ENCODE measurements at places on chromosomes 13 and 19. TPM values are rescaled to one million over a fixed set of nuclear protein-coding genes. Genes with fewer than 3 reads are reported as not detected.

DNA sequence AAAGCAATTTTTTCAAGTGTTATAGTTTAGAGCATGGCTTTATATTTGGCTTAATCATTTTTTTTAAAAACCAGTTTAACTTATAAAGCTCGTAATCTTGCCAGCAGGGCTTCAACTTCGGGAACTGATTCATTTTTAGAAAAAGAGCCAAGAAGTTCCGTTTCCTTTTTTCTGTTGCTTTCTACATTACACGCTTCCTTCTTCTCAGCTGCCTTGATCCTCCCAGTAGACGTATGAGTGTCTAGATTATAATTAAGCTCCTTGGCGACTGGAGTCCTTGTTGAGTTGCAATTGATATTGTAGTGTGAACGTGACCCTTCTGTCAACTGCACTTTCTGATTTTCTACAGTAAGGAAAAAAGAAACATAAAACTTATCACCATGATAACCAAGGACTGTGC, 497.2 kb downstream of the DIAPH3 start:
- no peak for DNase-seq

- DNase-seq: no peak
Observed at GRCh38 chr13:30125422-30126073, 181.8 kb downstream of the KATNAL1 start.

- no peak for DNase-seq
Observed at GRCh38 chr13:50382511-50382910, 367.3 kb downstream of the KCNRG start.

GRCh38 chr19:8046569-8047165, 5.9 kb upstream of the CCL25 start:
- no peak for DNase-seq

Gene IGSF23
- not detected for total RNA-seq

Gene MAST3
- total RNA-seq: 16.6 TPM

Data from glutamatergic neuron (in vitro differentiated cells).